Stimulated activated CD4-positive, alpha-beta T cell treated with anti-CD3 and anti-CD28 coated beads, TNF-alpha, amount 100 ng/mL, for 24 hours (primary cell): ENCODE measurements at places on chromosomes 1 and 21.

DNA sequence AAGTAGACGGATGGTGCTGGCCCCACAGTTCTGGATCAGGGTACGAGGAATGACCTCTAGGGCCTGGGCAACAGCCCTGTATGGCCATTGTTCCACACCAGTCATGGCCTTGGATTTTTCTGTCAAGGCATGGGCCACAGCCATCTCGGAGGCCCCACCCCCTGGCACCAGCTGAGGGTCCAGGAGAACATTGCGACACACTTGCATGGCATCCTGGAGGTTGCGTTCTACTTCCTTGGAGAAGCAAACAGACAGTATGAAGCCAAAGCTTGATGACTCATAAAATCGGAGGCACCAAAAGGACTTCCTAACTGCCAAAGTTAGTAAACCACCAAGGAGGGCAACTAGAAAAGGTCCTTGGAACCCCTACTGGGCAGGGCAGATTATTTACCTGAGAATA lies 11.9 kb upstream of the VHLL start:
- DNase-seq, result no peak

- DNase-seq, result no peak
These were observed 737.8 kb upstream of the ADAMTS5 start for GRCh38 chr21:27704567-27705166.

DNA sequence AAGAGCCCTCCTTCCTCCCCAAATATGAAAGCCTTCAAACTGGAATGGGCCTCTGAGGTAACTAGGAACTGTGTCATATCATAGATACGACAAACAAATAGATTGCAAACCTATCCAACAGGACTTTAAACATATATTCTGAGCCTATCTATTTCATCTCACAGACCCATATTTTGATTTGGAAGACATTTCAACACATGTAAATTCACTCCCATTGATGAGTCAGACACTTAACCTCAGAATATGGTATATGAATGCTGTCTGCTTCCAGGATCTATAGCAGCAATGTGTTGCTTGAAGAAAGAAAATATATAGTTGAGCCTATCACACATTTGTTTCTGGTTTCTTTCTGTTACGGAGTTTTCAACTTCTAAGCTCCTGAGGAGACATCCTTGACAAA lies 221.9 kb upstream of the SAMSN1 start:
- no peak for DNase-seq

GRCh38 chr1:66022904-66023620 lies 230.4 kb downstream of the PDE4B start:
- DNase-seq, result no peak

GRCh38 chr1:101004670-101005069 lies 20.9 kb downstream of the DPH5 start:
- DNase-seq, result no peak

DNA sequence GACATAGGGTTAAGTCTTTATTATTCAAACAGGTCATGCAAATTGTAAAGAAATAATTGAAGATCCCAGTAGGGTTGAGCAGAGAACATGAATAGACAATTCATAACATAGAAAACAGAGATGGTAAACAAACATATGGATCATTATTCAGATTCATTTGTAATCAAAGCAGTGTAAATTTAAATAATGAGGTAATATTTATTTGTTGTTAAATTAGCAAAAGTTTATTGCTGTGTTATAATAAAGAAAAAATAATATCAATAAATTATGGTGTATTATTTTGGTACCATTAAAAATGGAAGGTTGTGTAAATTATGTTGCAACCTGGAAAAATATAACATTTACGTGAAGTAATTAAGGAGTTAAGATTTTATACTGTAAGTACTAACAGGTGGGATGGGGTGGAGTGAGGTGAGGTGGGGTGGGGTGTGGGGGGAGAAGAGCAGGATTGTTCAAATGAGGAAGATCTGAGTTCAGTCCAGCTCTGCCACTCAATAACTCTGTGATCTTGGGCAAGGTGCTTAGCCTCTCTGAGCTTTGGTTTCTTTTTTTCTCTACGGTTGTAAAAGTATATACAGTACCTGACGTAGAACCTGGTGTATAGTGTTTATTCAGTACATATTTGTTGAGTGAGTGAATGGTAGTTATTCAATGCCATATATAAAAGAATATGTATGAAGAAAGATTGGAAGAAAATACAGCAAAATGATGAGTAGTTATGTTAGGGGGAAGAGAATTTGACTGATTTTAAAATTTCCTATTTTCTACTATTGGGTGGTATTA lies 140.3 kb upstream of the KIF26B start:
- no peak for DNase-seq

DNA sequence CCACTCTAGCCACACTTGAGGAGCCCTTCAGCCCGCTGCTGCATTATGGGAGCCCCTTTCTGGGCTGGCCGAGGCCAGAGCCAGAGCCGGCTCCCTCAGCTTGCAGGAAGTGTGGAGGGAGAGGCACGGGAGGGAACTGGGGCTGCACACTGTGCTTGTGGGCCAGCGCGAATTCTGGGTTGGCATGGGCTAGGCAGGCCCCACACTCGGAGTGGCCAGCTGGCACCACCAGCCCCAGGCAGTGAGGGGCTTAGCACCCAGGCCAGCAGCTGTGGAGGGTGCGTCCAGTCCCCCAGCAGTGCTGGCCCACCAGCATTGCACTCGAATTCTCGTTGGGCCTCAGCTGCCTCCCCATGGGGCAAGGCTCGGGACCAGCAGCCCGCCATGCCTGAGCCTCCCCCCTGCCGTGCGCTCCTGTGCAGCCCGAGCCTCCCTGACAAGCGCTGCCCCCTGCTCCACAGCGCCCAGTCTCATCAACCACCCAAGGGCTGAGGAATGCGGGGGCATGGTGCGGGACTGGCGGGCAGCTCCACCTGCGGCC lies 785.9 kb upstream of the TPTE start:
- no peak for DNase-seq

GRCh38 chr1:3081171-3081683 lies 12.2 kb downstream of the PRDM16 start:
- DNase-seq, result no peak

DNA sequence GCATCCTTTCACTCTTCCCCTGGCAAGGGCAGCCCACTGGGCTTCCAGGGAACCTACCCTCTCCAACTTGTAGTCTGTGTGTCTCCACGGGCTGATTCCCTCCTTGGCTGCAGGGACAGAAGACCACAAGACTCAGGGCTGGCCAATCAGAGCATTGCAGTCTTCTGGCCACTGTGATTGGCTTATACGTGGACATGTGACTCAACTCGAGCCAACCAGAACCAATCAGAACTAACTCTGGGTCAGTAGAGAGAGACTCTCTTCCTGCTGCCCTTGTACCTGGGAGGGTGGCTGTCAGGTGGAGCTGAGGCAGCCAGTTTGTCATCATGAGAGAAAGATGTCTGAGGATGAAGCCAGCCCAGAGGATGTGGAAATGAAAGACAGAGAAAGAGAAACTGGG lies 64.0 kb downstream of the DHRS3 start:
- no peak for DNase-seq

DNA sequence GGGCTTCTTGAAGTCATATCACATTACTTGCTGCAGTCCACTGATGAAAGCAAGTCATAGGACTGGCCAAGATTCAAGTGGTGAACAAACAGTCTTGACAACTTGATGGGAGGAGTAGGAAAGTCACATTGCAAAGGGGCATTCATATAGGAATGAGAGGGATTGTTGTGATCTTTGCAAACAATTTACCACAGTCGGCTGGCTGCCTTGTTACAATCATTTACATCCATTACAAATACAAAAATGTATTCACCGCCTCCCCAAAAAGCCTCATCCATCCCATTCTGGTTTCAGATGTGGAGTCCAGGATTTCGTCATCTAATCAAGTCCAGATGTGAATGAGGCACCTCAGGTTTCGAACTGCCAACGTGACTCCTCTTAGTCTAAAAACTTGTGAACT lies 26.8 kb downstream of the GORAB start:
- DNase-seq, result no peak

DNA sequence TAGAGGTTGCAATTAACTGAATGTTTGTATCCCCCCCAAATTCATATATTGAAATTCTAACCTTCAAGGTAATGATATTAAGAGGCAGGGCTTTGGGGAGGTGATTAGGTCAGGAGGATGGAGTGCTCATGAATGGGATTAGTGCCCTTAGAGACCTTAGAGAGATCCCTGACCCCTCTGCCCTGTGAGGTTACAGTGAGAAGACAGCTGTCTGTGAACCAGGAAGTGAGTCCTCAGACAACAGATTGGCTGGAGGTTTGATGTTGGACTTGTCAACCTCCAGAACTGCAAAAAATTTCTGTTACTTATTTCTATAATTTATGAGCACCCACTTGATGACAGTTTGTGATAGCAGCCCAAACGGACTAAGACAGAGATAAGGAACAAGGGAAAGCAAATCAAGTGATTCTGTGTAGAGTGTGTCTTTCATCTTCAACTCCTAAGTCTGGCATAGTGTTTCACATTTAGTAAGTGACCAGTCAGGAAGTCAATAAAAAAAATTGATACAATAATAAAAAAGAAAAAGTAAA lies 30.0 kb upstream of the RWDD3 start:
- DNase-seq, result no peak

- no peak for DNase-seq
These were observed 323.5 kb downstream of the SIPA1L2 start for GRCh38 chr1:232306269-232306961.

GRCh38 chr1:150881331-150882070 lies 5.1 kb upstream of the ARNT start:
- DNase-seq, result no peak
